Activated naive CD8-positive, alpha-beta T cell treated with anti-CD3 and anti-CD28 coated beads, Interleukin-2, amount 10 ng/mL, durations not matched to agents 7 days and 5 days (primary cell): ENCODE measurements at places on chromosomes 11 and 22. TPM values are rescaled to one million over a fixed set of nuclear protein-coding genes. Genes with fewer than 3 reads are reported as not detected.

DNA sequence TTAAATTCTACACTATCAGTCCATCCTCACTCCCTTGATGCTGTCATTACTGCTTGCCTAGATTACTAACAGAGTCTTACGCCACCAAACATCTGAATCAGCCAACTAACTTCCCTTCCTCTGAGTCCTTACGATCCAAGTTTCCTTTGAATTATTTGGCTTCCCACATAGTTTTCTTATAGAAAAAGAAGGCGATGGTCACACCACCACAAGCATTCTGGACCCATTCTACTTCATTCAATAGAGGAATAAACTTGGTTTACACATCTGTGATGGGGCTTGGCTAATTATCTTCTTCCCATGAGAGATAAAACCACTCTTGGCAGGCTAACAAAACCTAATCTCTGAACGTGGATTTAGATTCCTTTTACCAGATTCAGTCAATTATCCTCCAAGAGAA lies 35.0 kb downstream of the INTS4 start:
- H3K4me3 ChIP-seq, result no peak overlapping the region
- H3K4me1 ChIP-seq, result no peaks in the 10 kb centered on the region
- H3K36me3 ChIP-seq, result peaks cover 12% of the 10 kb centered on the region
- no peak overlapping the region for H3K27ac ChIP-seq
- H3K27me3 ChIP-seq, result no peaks in the 10 kb centered on the region

DNA sequence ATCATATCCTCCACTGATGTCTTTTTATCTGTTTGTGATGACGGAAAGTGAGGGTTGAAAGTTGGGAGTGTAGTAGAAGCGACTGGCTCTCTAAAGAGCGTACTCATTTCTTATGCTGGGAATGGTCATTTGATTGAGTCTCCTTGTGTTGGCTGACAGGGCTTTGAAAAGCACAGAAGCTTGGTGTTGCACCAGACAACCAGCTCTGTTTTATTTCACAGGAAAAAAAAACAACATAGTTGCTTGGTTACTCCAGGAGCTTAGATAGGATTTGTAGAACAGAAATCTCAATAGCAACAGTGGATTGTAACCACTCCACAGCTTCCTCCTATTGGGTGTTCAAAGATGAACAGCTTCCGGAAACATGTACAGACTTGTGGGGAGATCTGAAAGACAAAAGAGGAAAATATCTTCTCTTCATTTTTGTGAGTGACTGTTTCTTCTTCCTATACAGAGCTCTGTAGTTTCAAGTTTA lies 2.7 kb downstream of the RBM14 start:
- peak overlapping the region; percentile 96 for H3K4me3 ChIP-seq
- H3K27ac ChIP-seq, result peak overlapping the region; percentile 97
- DNase-seq, result no peak
- no peaks in the 10 kb centered on the region for H3K27me3 ChIP-seq
- peaks cover 59% of the 10 kb centered on the region for H3K4me1 ChIP-seq

DNA sequence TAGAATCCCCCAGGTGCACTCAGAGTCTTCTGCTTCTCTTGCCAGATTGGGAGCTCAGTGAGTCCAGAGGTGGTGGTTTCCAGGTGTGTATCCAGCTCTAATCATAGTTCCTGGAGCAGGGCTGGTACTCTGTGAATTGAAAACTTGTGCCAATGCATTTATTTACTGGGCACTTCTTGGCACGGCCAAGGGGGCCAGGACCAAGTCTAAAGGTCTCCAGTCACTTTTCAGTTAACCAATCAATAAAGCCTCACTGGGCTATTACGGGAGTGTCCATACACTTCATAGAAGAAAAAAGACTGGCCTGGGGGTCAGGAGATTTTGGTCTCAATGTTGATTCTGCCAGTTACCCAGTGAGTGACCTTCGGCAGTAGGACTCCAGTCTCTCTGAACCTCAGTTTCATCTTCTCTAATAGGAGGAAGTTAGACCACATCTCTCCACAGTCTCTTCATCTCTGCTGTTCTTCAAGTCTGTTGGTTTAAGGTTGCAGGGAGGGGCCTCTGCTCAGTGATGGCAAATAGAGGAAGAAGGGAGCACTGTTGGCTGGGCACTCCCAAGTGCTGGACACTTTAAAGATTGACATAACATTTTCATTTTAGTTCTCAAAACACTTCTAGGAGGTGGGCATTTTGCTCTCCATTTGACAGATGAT lies 188.5 kb upstream of the E2F8 start:
- no peaks in the 10 kb centered on the region for H3K36me3 ChIP-seq
- DNase-seq, result no peak
- H3K4me1 ChIP-seq, result no peaks in the 10 kb centered on the region
- H3K27ac ChIP-seq, result no peak overlapping the region

The P2RY6 gene
- total RNA-seq, result not detected

DNA sequence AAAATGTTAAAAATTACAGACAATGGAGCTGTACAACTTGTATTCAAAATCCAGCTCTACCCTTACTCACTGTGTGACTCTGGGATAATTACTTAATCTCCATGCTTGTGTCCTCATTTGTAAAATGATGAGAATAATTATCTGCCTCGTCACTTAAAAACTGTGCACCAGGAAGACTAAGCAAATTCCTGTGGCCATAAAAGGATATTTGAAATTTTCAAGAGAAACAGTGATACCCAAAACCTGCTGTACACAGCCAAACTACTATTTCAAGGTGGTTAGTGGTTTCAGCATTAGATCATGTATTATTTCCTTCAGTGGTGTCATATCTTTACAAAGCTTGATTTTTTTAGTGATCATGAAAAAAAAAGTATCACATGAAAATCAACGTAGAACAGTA lies 136.9 kb downstream of the METTL15 start:
- H3K27me3 ChIP-seq, result no peaks in the 10 kb centered on the region
- no peak for DNase-seq
- no peak overlapping the region for H3K4me3 ChIP-seq
- H3K36me3 ChIP-seq, result peaks cover 9% of the 10 kb centered on the region
- no peaks in the 10 kb centered on the region for H3K4me1 ChIP-seq
- H3K27ac ChIP-seq, result no peak overlapping the region
